ENCODE measurements at places on chromosomes 3 and 15.
A peak's percentile ranks its signal among the peaks of the same experiment; 100 is the strongest.

DNA sequence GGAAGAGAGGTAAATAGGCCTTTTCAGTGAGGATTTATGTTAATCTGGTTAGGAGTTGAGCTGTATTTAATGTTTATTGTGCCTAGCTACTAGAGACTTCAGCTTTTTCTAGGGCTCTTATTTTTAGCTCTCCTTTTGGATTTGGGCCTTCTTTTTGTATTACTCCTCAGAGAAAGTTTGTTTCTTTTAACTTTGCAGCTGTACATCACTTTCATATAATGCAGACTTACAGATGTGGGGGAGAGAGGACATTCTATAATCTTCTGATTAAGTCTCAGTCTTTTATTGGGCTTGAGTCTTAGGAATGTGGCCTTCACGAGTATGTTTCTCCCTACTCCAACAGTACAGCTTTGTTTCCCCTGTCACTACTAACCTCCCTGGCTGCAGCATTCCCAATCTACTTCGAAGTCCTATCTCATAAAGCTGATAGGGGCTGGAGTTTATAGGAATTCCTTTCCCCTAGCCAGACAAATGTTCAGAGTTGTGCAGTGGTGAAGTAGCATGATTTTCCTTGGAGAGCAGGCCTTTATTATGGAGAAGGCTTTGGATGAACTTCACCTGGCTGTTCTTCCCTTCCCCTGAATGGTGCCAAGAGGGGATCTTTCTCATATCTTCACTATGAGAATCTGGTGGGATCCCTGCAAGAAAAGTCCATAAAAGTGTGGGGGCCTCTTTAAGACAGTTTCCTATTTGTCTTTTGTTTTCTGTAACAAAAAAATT, 82.2 kb upstream of the CBLB start:
- no peak for DNase-seq

- DNase-seq = no peak
Observed at GRCh38 chr3:195893516-195893915, 14.8 kb downstream of the TNK2 start.

GRCh38 chr15:27679203-27679602, 419.9 kb downstream of the OCA2 start:
- DNase-seq = no peak

GRCh38 chr3:15467227-15468181, 40.1 kb downstream of the EAF1 start:
- no peak for DNase-seq

GRCh38 chr15:78927077-78927790, 17.6 kb downstream of the CTSH start:
- peak; percentile 85 for DNase-seq

- DNase-seq = no peak
Observed at GRCh38 chr3:184796551-184796950, 15.4 kb upstream of the VPS8 start.

DNA sequence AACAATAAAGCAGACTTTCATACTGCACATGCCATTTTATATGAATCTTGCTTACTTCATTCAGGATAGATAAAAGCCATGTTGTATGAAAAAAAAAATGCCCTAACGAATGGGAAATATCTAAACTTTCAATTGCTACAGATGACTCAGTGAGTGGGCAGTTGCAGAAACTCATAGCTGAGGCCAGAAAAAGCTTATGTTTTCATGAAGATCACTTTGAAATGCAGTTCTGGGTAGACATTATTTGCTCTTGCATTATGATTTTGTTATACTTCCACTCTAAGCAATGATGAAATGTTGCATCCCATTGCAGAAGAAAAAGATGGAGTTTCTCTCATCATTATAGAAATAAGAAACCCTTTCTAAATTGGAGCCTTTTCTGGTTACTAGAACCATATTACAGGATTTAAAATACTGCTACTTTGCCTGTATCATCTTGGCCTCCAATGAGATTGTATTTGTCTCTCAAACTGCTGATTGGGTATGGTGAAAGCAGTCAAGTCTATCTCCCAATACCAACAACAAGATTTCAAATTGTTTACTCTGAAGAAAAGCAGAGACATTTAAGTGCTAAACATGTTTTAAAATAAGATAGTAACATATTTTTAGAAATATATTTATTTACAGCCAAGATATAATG, 17.0 kb downstream of the PEAK1 start:
- peak; percentile 64 for DNase-seq

DNA sequence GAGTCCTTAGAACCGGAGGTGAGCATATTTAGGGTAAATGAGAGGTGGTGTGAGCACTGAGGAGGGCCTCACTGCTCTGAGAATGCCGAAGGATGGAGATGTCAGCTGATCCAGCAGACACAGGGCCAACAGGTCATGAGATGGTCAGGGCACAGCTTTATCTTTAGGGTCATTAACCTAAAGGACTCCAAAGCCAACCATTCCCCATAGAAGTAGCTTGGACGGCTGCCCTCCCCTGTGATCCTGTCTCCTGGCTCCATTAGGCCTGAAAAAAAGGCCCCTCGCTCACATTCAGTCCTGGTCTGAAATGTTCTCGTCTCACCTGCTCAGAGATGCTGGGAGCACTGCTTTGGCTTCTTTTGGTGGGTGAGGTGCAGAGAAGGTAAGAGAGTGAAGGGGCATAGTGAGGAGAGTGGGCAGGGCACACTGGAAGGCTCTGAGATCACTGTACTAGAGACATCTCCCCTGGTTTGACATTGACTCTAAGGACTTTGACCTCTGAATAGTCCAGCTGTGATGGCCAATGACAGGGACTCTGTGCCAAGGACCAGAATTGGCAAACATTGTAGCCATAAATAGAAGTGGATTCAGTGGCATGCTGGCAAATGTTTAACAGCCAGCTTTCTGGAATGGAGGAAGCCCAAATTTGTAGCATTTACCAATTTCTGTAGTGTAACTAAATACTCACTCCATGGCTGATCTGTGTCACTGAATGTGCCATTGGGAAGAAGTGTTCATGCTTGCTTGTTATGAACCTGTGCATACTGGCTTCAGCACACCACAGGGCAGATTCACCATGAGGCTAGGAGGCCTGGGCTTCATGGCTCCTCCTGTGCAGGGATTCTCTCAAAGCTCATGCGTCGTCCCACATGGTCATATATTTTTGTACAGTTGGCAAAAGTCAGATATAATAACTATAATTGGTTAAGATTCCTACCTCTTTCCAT, 76.2 kb upstream of the MRPS22 start:
- DNase-seq = no peak

DNA sequence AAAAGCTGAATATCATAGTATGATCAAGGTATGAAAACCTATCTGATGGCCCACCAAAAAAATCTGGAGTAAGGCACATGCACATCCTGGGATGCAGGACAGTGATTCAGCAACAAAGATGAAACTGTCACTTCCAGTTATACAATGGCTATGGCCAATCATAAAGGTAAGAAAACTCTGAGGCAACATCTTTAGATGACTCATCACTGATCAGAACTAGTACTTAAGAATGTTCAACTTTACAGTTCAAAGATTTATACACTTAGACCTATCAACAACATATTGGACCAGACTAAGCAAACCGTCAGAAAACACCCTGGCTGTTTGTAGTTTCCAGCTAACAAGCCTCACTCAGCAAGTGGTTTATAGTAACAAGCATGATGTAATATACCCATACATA, 21.3 kb upstream of the PLCH1 start:
- no peak for DNase-seq

DNA sequence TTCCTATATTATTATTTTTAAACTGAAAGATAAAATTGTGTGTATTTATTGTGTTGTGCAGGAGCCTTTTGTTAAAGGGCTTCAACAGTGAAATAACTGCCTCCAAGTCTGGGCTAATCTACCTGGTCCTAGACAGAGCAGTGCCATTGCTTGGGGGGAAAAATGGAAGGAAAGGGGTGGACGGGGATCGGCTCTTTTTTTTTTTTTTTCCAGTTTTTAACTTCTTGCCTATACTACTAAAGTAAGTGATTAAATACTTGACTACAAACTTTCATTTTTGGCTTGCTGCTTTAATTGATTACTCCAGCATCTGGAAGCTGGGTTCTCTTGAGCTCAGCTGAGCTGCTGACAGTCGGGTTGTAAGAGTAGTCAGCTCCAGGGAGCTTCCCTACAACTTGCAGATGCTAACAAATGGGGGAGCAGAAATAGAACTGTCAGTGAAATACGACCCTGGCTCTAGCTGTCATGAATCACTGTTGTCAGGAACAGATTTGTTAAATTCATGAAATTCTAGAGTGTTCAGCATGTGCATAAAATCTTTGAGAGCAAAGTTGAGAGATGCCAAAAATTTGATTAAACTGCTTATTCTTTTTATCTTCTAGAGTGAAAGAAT, 276.7 kb downstream of the ROBO1 start:
- DNase-seq = no peak

GRCh38 chr15:70831094-70831911, 22.7 kb downstream of the LARP6 start:
- DNase-seq = no peak

DNA sequence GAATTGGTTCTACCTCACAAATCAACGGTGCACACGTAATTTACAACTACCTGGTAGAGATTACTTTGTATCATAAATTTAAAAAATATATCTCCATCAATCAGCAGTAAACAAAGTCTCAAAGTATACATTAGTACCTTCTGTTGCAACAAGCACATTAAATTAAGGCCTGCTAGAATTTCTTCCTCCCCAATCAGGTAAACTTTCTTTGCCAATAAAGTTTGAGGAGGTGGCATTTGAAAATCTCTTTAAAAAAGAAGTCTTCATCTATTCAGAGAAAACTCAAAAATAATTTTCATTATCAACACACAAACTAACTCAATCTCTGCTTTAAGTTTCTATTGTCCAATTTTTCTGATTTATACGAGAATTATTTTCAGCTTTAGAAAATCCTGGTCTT, 4.4 kb downstream of the CCNL1 start:
- no peak for DNase-seq
